ENCODE measurements at places on chromosomes 2 and 18.

DNA sequence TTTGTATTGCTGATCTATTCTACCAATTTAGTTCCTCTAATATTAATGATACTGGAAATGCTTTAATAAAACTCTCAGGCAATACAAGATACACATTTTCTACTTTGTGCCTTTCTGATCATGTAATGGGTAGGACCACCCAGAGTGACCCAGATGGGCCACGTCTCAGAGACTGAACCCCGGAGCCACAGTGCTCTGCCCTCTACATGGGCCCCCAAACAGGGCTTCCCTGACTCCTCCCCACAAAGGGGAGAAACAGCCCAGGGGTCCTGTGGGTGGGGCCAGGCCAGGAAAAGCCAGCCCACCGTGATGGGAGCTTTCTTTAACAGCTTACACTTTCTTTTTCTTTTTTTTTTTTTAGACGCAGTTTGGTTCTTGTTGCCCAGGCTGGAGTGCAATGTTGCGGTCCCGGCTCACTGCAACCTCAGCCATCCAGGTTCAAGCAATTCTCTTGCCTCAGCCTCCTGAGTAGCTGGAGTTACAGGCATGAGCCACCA, 18.4 kb downstream of the HDAC4 start:
- no peak for DNase-seq

- no peak for DNase-seq
Observed at GRCh38 chr2:55949613-55950012, 26.0 kb upstream of the EFEMP1 start.

- DNase-seq: no peak
Observed at GRCh38 chr2:61787941-61788563, 65.8 kb downstream of the FAM161A start.

DNA sequence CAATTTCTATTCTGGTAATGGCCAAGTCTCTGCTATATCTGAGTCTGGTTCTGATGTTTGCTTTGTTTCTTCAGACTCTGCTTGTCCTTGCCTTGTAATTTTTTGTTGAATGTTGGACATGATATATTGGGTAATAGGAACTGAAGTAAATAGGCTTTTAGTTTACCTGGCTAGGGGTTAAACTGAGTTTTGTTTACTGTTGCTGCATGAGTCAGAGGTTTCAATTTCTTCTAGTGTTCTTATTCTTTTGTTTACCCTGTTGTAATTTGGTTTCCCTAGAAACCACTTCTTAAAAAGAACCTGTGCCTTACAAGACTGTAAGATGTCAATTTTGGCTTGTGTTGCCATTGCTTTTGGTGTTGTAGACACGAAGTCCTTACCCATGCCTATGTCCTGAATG, 285.0 kb upstream of the KCNH7 start:
- no peak for DNase-seq

GRCh38 chr2:230925443-230925878, 419 bp upstream of the GPR55 start:
- no peak for DNase-seq

GRCh38 chr18:362311-363290, 94.8 kb upstream of the THOC1 start:
- DNase-seq: no peak

GRCh38 chr2:187575751-187576067, 21.5 kb upstream of the TFPI start:
- no peak for DNase-seq

- no peak for DNase-seq
Observed at GRCh38 chr2:105038383-105039061, 653 bp downstream of the MRPS9 start.

DNA sequence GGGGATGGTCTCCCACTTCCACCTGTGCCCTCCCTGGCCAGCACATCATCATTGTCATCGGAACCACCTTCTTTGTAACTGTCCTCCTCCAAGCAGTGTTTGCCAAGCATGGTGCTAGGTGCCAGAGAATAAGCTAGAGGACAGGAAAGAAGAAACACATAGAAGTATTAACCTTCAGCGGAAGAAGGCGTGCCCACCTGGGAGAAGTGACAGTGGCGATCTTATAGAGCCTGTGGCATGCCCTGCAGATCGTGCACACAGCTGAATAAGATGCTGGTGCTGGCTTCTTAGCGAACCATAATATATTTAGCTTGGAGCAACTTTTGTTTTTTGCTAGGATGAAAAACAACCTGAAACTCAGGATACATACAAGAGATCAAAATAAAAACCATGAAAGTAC, 148.0 kb downstream of the FAM210A start:
- no peak for DNase-seq

DNA sequence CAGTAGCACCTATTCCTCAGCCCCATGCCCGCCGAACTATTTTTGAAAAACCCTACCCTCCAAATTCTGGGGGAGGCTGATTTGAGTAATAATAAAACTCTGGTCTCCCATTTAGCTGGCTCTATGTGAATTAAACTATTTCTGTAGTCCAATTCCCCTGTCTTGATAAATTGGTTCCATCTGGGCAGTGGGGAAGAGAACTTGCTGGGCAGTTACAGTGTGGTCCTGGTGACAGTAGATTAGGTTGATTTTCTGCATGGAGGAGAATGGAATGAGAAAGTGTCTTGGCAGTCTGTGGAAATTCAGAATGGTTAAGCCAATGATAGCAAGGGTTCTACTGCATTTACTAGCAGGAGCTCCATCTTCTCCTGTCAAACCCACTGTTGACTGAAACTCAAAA, 95.0 kb downstream of the SPP2 start:
- no peak for DNase-seq

All from activated CD4-positive, alpha-beta T cell treated with anti-CD3 and anti-CD28 coated beads for 1 hour (primary cell).